OCI-LY7 (cell line): ENCODE measurements at places on chromosomes 5 and 9.

GRCh38 chr9:131707050-131707449 lies 32.8 kb downstream of the RAPGEF1 start:
- DNase-seq, result no peak

- no peak for DNase-seq
Observed at GRCh38 chr9:33374190-33374589, 28.2 kb downstream of the AQP7 start.

GRCh38 chr5:160011471-160011870 lies 2.5 kb downstream of the TTC1 start:
- no peak for DNase-seq

- DNase-seq, result no peak
Observed at GRCh38 chr5:166936351-166936750, 1355.1 kb upstream of the WWC1 start.

DNA sequence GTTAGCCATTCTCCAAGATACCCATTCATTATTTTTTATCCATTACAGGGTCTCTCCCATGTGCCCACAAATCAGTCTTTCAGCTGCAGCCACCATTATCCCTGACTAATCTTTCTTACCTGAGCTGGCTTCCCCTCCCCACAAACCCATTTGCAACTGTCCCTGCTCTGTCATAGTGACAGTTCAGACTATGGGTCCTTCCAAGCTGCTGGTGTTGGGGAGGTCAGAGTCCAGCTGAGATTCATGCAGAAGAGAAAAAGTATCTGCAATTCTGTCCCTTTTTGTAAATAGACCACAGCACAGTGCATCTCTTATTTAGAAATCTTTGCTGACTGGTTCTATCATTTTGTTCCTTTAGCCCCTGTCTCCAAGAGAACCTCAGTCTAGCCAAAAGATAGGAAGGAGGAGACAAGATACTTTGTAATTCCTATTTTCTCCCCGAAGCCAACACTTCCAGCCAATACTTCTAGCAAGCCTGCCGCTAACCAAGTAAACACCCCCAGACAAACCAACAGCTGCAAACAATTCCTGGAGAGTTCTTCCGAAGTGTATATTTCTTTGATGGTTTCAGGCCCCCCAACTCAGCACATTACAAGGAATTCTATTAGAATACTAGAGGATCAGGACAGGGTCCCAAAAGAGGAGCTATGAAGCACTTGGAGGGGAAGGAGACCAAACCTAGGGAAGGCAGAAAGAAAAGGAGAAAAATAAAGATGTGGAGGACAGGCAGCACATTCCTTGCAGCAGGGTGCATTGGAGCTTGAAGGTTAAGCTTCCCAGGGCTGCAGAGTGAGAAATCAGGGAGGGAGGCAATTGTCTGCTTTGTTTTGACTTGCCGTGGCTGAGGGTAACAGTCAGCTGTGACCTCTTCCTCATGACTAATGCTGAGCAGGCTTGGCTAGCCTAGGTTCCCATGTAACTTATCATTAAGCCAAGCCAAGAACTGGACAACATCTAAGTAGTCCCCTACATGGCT lies 148.5 kb downstream of the SGCD start:
- no peak for DNase-seq

DNA sequence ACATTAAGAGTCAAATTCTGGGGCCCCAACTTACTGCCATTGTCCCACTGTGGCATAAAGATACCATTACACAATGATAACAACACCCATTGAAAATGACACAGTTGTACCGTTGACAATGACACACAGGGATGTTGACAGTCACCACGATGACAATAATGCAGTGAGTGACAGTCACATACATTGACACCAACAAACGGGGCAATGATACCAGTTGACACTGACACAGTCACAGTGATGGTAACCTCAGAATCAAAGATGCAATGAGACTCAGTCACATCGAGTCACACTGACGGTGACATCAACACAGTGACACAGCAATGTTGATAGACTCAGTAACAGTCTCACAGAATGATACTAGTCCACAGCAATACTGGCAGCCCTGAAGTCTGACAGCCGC lies 16.9 kb downstream of the CNTFR start:
- no peak for DNase-seq

DNA sequence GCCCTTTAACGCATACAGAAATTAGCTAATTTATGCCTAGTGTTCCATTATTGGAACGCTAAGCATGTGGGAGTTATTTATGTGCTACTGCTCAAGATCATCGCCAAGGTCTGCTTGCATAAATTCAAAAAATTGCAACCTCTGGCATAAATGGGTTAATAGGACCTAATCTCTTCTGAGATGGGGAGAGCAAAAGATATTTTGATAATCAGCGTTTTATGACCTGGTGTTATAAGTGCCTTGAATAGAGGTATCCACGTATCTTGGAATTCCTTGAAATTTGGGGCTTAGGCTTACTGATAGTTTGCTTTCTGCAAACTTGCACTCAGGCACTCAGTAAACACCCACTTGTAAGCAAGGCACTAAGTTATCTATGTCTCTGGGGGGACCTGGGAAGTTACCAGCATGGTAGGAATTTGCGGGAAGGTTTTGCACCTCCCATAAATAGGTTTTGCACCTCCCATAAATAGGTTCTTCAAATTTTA lies 1.8 kb downstream of the SUB1 start:
- DNase-seq, result no peak

GRCh38 chr5:57094753-57095683 lies 78.8 kb upstream of the GPBP1 start:
- DNase-seq, result peak; percentile 27

DNA sequence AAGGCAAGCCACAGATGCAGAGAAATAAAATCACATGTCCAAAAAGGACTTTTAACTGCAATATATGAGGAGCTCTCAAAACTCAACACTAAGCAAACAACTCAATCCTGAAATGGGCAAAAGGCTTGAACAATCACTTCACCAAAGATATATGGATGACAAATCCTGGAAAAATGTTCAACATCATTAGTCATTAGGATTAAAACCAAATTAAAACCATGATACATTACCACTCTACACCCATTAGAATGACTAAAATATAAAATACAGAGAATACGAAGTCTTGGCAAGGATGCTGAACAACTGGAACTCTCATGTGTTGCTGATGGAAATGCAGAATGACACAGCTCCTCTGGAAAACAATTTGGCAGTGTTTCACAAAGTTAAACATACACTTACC lies 277.4 kb downstream of the TLE1 start:
- no peak for DNase-seq

- no peak for DNase-seq
Observed at GRCh38 chr5:17399931-17400330, 98.1 kb upstream of the TAF11L2 start.
